Liver (tissue), 10 donors: ENCODE measurements at places on chromosomes 1 and 21.
A peak's percentile ranks its signal among the peaks of the same experiment; 100 is the strongest.

- DNase-seq, result no peak
Observed at GRCh38 chr1:234288946-234289345, 84.3 kb upstream of the COA6 start.

GRCh38 chr1:177172866-177173265 is 2.1 kb downstream of the BRINP2 start:
- no peak for DNase-seq

DNA sequence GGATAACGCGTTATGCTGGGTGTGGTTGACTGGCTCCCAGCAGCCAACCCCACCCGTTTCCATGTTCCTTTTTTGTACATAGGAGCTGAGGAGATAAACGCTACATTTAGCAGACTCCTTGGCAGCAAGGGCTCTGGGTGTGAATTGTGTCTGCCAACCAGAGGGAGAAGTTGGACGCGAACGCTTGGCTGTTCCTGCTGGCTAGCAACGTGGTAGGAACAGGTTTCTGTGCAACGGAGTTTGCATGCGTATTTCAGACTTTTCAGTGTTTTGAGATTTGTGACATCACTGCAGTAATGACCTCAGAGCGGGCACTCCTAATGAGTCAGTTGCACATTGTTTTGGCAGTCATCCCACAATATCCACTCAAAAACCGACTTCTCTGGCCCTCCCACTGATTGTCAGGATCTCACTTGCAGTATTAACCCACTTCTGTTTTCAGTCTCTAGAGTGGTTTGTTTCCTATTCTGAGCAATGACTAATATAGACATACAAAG is 98.7 kb upstream of the RGS1 start:
- DNase-seq, result no peak

DNA sequence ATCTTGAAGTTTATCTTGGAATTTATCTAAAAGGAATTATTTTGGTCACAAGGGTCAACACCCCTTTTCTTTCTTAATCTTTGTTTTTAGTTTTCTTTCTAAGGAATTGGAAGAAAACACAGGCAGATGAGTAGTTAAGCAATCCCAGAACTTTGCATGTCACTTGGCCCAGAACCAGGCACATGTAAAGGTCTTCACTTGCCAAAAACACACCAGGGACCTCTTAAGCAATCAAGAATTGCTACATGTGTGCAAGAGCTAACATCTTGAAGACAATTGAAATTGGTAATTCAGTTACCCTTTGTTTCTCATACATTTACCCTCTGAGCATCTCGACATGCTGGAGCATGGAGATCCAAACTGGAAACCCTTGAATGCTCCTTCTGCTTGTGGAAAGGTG is 114.2 kb downstream of the ZC3H11B start:
- DNase-seq, result no peak

GRCh38 chr1:201064806-201065205 is 41.3 kb upstream of the KIF21B start:
- DNase-seq, result no peak

DNA sequence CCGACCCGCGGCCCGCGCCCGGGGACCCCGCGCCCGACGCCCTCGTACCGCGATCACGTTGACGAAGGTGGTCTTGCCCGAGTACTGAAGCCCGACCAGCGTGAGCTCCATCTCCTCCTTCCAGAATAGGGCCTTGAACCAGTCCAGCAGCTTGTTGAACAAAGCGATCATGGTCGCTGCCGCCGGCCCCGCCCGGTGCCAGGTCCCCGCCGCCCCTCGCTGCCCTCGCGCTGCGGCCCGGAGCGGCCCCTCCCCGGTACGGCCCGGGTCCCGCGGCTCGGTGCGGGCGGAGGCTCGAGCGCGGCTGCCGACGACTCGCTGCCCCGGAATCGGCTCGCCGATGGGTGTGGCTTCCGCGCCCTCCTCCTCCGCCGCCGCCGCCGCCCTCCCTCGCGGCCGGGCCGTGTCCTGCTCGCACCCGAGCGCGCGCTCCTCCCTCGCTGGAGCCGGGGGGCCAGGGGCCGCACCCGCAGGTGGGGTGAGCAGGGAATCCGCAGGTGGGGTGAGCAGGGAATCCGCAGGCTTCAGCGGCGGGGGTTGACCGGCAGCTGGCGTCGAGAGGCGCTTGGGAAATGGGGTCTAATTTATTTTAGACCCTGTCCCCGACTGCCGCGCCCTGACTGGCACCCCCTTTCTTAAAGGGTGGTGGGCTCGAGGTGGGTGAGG is at the start of gene ARL8A:
TSS of gene ARL8A (minus strand) at position 336 of the 666 bp plus-strand sequence. CDS start at position 171, 165 bp downstream.
- DNase-seq, result peak; percentile 69

GRCh38 chr1:153545067-153546055 is at the start of gene S100A4:
S100A4 (minus strand) TSS chr1:153545806; CDS start chr1:153544794, 1,012 bp downstream.
- peak; percentile 84 for DNase-seq

DNA sequence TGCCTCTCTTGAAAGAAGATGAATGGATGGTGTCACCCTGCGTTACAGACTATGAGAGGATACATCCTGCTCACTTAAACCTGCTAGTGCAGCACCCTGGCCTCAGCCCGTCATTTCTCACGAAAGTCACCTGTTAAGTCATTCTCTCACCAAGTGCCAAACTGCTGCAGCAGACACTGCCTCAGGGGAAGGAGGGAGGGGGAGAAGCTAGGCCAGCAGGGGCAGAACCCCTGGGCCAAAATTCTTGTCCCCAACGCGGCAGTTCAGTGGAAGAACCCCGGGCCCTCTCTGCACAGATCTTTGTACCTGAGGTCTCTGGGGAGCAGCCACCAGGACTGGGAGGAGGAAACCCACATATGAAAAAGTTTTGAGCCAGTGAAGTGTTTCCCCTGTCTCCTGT is 37.6 kb downstream of the SYT6 start:
- no peak for DNase-seq

- DNase-seq, result no peak
Observed at GRCh38 chr1:216057063-216057462, 366.2 kb downstream of the USH2A start.

GRCh38 chr1:169390303-169390702 is 22.3 kb downstream of the BLZF1 start:
- no peak for DNase-seq

DNA sequence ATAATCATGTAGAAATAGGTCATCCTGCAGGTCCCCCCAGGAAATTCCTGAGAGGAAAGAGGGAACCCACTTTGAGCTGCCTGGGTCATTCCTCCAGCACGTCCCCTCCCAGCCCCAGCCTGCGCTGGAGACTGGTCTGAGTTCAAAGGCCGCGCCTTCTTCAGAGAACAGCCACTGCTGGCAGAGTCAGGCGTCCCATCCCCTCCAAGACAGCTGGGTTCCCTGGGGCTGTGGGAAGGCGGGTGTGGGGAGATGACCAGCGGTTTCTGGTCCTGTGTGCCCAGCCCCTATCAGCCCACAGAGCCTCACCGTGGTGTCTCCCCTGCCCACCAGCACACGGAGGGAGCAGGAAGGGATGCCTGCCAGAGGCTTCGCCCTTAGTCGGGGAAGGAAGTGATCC is 18.0 kb upstream of the TRAPPC10 start:
- DNase-seq, result no peak

GRCh38 chr1:41431490-41432350 is 52.8 kb downstream of the EDN2 start:
- DNase-seq, result no peak

GRCh38 chr1:32311709-32312393 is 20.0 kb downstream of the HDAC1 start:
- DNase-seq, result no peak

DNA sequence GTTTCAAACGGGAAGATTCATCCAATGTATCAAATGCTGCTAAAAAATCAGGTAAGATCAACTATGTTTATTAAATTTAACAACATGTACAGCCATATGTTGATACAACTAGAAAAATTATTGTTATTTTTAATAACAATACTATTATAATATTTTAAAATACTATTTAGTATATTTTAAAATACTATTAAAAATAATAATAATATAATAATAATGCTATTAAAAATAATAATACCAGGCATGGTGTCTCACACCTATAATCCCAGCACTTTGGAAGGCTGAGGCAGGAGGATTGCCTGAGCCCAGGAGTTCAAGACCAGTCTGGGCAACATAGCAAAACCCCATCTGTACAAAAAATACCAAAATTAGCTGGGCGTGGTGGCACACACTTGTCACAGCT is 54.6 kb downstream of the CATSPERE start:
- DNase-seq, result no peak

DNA sequence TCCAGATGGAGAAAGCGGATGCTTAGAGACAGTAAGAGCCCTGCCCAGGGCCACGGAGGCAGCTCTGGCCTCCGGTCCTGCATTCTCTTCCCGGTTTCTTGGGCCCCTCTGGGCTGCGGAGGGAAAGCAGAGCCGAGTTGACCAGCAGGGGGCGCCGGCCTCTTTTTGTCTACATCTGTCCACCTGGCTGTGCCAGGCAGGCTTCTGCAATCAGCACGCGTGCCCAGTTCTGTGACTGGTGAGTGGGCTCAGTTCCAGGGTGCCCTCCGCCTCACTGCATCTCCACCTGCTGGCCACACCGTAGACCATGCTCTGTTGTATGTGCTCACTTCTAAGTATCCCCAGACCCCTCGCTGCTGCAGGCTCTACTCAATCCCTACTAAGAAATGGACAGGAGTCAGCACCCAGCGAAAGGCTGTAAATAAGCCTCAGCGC is 6.7 kb upstream of the HUNK start:
- peak; percentile 85 for DNase-seq

DNA sequence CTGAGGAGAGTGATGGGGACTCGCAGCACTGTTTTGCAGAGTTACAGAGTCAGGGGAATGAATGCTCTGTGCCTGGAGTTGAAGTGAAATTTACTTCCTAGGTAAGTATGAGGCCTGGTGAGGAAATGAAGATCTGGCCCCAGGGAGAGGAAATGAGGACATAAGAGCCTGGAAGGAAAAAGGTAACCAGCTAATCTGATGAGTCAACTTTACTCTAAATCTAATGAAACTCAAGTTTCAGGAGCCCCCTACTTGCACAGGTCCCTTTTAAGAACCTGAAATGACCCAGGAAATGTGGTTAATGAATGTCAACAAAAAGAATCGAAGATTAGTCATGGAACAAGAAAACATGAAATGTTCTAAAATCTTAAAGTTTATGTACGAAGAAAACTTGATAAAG is 599.0 kb downstream of the AGBL4 start:
- DNase-seq, result no peak

DNA sequence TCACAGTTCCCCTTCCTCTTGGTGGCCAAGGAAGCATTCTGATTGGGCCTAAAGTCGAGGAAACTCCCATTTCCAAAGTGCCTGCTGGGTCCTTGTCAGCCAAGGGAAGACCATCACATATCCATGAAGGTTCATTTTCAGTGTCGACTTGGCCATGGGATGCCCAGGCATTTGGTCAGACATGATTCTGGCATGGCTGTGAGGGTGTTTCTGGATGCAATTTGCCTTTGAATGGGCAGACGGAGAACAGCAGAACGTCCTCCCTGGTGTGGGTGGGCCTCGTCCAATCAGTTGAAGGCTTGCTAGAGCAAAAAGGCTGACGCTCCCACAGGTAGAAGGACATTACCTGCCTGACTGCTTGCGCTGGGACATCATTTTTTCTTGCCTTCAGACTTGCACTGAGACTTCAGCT is 48.3 kb upstream of the LBR start:
- DNase-seq, result no peak

DNA sequence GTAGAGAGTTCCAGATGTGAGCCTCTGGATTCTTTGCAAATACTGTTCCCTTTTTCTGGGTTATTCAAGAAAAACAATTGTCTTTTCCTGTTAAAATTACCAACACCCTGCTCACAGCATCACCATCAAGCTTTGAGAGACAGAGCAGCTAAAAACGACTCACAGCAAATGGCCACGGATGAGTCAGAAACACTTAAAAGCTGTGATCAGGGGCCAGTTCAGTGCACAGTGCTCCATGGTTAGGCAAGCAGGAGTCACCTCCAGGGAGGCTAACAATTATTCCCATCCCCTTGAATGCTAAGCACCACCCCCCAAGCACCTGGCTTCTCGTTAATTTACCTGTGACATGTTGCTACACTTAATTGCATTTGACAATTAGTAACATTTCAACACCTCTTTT is 128.4 kb upstream of the CAMK1G start:
- DNase-seq, result no peak

DNA sequence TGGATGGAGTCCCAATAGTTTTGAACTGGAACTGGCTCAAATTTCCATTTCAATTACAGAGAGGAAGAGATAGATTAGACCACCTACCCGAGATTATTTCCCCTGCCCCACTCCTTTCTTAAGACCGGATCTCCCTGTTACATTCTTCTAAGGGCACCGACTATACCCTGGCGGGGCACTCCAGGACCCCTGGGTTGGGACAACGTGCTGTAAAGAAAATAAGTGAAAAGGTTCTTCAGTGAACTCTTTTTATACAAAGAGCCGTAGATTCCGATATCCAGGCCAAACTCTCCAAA is 6.7 kb downstream of the NR5A2 start:
- DNase-seq, result no peak

DNA sequence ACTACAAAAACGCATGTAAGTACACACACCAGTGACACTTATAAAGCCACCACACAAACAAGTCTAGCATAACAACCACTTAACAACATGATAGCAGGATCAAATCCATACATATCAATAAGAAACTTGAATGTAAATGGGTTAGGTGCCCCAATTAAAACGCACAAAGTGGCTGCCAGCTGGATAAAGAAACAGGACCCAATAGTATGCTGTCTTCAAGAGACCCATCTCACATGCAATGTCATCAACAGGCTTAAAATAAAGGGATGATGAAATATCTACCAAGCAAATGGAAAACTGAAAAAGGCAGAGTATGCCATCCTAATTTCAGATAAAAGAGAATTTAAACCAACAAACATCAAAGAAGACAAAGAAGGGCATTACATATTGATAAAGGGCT is 109.6 kb downstream of the SLC5A9 start:
- no peak for DNase-seq

DNA sequence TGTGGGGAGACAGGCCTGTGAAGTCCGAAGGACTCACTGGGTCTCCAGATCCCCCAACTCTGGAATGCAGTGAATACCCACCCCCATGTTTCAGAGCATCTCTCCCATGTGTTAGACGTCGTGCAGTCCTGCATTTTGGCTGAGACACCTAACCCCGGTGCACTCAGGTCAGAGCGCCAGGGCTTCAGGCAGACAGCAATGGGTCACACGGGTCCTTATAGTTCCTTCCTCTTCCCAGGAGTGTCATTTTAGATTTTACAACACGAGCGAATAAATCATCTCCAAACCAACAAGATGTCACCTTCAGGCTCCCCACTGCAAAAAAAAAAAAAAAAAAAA is 5.1 kb downstream of the PRRX1 start:
- DNase-seq, result no peak

GRCh38 chr1:184866586-184866985 is 107.7 kb downstream of the NIBAN1 start:
- DNase-seq, result no peak

DNA sequence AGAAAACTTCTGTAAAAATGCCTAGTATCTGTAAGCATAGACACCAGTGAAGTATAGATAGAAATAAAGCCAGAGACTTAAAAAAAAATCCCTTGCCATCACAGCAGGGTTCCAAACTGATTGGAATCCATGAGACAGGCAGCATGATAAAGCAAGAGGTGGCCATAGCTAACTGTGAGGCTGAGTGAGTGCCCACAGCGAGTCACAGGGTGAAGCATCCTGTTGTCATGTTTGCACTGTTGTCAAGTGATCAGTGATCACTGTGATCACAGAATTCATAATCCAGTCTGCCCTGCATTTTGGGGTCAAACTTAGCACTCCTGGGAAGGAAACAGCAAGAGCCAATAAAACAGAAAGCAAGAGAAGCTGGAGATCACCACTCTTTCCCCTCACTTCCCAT is 33.3 kb downstream of the LRRC8B start:
- no peak for DNase-seq

GRCh38 chr1:227885648-227886502 is 61.9 kb downstream of the WNT9A start:
- DNase-seq, result peak; percentile 32

- DNase-seq, result no peak
Observed at GRCh38 chr1:33758698-33759097, 105.2 kb upstream of the HMGB4 start.

- DNase-seq, result no peak
Observed at GRCh38 chr1:168134642-168135041, 2.1 kb downstream of the GPR161 start.
